H4 (cell line): ENCODE measurements at places on chromosomes 5 and 9. TPM values are rescaled to one million over a fixed set of nuclear protein-coding genes. Genes with fewer than 3 reads are reported as not detected.

DIMT1 gene
- 41.9 and 49.9 TPM in 2 replicates for total RNA-seq

MARCOL gene
- total RNA-seq = not detected in 2 replicates

CCDC183 gene
- 0.47 TPM in 1 of 2 replicates, not detected in the other for total RNA-seq

CDH9 gene
- not detected in 2 replicates for total RNA-seq

SPAAR gene
- total RNA-seq = 0.12 and 0.27 TPM in 2 replicates

PCDHA5 gene
- 0.25 and 1.1 TPM in 2 replicates for total RNA-seq

DAB2IP gene
- 5.3 and 8.4 TPM in 2 replicates for total RNA-seq

PROB1 gene
- total RNA-seq = not detected in 2 replicates

FOXD4L6 gene
- 0.14 TPM in 1 of 2 replicates, not detected in the other for total RNA-seq

ZDHHC11B gene
- 0.19 and 0.35 TPM in 2 replicates for total RNA-seq

SNCAIP gene
- total RNA-seq = 0.91 and 1.7 TPM in 2 replicates

POU5F2 gene
- 0.04 TPM in 1 of 2 replicates, not detected in the other for total RNA-seq

MAMDC2 gene
- not detected in 2 replicates for total RNA-seq

F2RL1 gene
- 48.8 and 59.5 TPM in 2 replicates for total RNA-seq

WWC1 gene
- total RNA-seq = 3.2 and 8.3 TPM in 2 replicates

CLIC3 gene
- 0.64 TPM in 1 of 2 replicates, not detected in the other for total RNA-seq

SVEP1 gene
- 0.16 and 0.41 TPM in 2 replicates for total RNA-seq

DIAPH1 gene
- total RNA-seq = 24.3 and 40.7 TPM in 2 replicates

GRXCR2 gene
- total RNA-seq = not detected in 2 replicates

SPATA31E1 gene
- not detected in 2 replicates for total RNA-seq

OXCT1 gene
- total RNA-seq = 13.2 and 15.3 TPM in 2 replicates

LEAP2 gene
- 0.08 and 0.25 TPM in 2 replicates for total RNA-seq

KIF12 gene
- not detected in 2 replicates for total RNA-seq

ARAP3 gene
- 4.4 and 4.8 TPM in 2 replicates for total RNA-seq

CCL27 gene
- total RNA-seq = not detected in 2 replicates

PTPN3 gene
- 5.2 and 5.9 TPM in 2 replicates for total RNA-seq

SLC6A7 gene
- total RNA-seq = not detected in 2 replicates

TICAM2 gene
- 0.16 and 4.5 TPM in 2 replicates for total RNA-seq

SCGB3A2 gene
- not detected in 2 replicates for total RNA-seq

TLX3 gene
- not detected in 2 replicates for total RNA-seq

IFNA2 gene
- not detected in 2 replicates for total RNA-seq

GRAMD2B gene
- total RNA-seq = 0.52 TPM in 1 of 2 replicates, not detected in the other

CDC20B gene
- total RNA-seq = not detected in 2 replicates

CCL28 gene
- not detected in 2 replicates for total RNA-seq

SPATA6L gene
- total RNA-seq = not detected in 2 replicates

CFAP157 gene
- total RNA-seq = not detected in 2 replicates

NEUROG1 gene
- total RNA-seq = not detected in 2 replicates

TMEM174 gene
- not detected in 2 replicates for total RNA-seq

RAB24 gene
- 22.5 and 28.1 TPM in 2 replicates for total RNA-seq

SLC46A2 gene
- total RNA-seq = not detected in 2 replicates

SEMA5A gene
- 13.7 and 20.4 TPM in 2 replicates for total RNA-seq

WDR38 gene
- not detected in 2 replicates for total RNA-seq

OLFML2A gene
- total RNA-seq = 2.8 and 5.5 TPM in 2 replicates

DTWD2 gene
- 7.7 and 8.7 TPM in 2 replicates for total RNA-seq

PCDHB5 gene
- 1.0 and 1.2 TPM in 2 replicates for total RNA-seq

LRSAM1 gene
- total RNA-seq = 2.6 and 5.7 TPM in 2 replicates

OR4F3 gene
- not detected in 2 replicates for total RNA-seq

FBXL7 gene
- 3.7 and 5.0 TPM in 2 replicates for total RNA-seq

RUFY1 gene
- 43.3 and 53.2 TPM in 2 replicates for total RNA-seq

MEGF9 gene
- 9.0 and 10.1 TPM in 2 replicates for total RNA-seq

SPARC gene
- total RNA-seq = 319 and 472 TPM in 2 replicates

TGFBI gene
- total RNA-seq = 2,353 and 2,468 TPM in 2 replicates

SLC6A19 gene
- total RNA-seq = not detected in 2 replicates

PPIC gene
- total RNA-seq = 78.4 and 84.2 TPM in 2 replicates

FOXD4L5 gene
- total RNA-seq = not detected in 2 replicates

PCDHGA3 gene
- total RNA-seq = 10.3 and 11.5 TPM in 2 replicates

STK32A gene
- 0.04 and 0.77 TPM in 2 replicates for total RNA-seq

MEGF10 gene
- 0.14 TPM in 1 of 2 replicates, not detected in the other for total RNA-seq

FAM163B gene
- total RNA-seq = not detected in 2 replicates
